ENCODE measurements at places on chromosomes 2 and 18.
A peak's percentile ranks its signal among the peaks of the same experiment; 100 is the strongest.

GRCh38 chr18:28183418-28184078 is 6.6 kb upstream of the CDH2 start:
- peak; percentile 15 for DNase-seq

DNA sequence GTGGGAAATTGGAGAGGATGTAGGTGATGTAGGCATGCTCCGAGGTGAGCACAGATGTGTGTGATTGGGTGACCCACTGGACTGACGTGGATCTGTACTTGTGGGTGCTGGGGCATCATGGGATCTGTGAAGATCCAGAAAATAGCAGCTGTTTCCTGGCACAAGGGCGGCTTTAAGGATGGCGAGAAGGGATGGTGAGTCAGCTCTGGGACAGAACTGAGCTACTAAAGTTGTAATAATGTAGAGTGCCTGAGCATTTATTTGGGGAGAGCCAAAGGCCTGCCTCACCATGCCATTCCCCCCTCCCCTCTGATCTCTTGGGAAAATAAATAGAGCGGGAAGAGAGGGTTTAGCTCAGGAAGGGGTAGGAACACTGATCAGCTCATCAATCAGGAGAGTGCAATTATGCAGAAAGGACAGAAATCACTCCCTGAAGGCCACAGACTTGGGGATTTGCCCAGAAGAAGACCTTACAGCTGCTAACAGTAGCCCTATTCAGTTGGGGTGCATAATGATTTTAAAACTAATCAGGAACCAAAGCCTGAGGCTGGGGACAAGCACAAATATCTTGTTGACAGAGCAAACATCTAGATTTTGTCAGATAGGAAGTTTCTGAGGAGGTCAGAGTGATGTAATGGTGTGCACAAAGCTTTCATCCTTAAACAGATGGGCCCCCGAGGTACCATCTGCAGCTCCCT is 30.3 kb downstream of the TANC1 start:
- no peak for DNase-seq

DNA sequence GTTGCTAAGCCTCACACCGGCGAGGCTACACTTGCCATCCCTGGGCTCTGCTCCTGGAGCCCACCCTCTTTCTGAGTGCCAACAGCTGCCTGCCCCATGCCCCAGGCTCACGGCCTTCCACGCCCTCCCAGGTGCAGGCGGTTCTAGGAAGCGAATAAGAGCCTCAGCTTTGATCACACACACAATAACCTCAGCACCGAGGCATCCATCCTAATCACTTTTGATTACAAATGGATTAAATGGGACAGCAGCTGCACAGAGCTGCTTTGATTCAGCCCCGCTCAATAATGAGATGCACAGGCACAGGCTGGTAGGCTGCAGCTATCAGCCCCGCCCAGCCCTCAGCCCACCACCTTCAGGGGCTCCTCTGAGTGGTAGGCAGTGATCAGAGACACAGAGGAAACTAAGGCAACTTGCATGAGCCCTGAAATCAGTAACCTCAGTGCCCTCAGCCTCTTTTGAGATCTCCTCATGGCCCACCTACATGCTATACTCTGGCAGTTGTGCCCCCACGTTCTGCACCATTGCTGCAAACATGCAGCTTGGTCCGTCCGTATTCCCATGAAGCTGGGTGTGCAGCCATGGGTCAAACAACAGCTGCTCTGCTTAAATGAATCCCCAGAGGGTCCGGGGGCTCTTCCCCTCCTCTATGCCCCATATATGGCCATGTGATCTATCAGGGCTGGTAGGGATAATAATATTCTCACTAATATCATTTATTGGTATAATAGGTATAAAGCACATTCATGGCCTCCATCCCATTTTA is 171.4 kb downstream of the SETBP1 start:
- DNase-seq, result no peak

GRCh38 chr2:234392041-234392615 is 104.8 kb downstream of the ARL4C start:
- DNase-seq, result no peak

DNA sequence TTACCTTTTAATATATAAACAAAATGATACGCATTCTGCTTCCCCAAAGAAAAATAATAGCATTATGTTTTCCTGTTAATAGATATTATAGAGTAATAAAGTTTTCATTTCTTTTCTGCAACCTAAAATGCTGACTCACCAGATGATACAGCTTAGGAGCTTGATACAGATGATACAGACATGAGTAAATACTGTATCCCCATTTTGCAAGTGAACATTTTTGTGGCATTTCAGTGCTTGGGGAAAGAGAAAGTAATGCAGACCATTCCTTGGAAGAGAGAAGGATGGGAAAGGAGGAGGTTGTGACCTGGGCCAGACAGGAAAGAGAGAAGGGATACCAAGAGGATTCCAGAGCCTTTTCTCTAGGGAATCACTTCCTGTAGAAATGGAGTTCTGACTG is 97.5 kb upstream of the FSHR start:
- no peak for DNase-seq

GRCh38 chr2:137948894-137949293 is 15.4 kb upstream of the HNMT start:
- peak; percentile 25 for DNase-seq

DNA sequence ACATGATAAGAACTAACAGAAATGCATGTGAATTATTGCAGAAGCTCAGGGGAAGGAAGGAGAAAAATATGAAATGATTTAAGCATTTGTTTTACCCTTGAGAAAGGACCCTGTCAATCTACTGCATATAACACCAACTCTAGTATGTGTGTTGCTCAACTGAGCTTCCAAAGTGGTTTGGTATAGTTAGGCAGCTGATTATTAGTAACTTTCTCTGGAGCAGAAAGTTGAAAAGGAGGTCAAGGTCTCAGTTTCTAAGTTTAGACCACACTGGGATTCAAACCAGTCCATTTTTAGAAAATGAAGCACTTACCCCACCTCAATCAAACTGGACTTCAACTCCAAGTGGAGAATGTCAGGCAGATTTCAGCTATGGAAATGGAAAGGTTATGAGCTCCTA is 123.3 kb upstream of the CDC42EP3 start:
- DNase-seq, result no peak

DNA sequence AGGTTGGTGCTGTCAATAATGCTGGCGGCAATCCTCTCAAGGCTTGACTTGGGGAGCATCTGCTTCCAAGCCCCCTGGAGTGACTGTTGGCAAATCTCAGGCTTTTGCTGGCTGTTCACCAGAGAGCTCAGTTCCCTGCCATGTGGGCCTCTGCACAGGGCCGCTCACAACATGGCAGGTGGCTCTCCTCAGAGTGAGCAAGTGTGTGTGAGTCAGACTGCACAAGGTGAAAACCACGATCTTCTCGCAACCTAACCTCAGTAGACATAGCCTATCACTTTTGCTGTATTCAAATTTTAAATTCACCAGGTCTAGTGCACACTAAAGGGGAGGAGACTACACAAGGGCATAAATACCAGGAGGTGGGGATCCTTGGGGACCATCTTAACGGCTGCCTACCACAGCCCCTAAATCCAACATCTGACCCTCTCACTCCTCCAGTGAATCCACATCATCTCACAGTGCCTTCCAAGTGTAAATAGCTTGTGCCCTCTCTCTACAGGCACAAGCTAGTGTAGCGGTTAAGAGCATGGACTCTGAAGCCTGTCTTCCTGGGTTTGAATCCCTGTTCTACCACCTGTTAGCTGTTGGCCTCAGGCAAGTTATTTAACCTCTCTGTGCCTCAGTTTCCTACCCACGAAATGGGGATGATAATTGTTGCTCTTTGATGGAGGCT is 187.7 kb upstream of the CXCR4 start:
- DNase-seq, result no peak

DNA sequence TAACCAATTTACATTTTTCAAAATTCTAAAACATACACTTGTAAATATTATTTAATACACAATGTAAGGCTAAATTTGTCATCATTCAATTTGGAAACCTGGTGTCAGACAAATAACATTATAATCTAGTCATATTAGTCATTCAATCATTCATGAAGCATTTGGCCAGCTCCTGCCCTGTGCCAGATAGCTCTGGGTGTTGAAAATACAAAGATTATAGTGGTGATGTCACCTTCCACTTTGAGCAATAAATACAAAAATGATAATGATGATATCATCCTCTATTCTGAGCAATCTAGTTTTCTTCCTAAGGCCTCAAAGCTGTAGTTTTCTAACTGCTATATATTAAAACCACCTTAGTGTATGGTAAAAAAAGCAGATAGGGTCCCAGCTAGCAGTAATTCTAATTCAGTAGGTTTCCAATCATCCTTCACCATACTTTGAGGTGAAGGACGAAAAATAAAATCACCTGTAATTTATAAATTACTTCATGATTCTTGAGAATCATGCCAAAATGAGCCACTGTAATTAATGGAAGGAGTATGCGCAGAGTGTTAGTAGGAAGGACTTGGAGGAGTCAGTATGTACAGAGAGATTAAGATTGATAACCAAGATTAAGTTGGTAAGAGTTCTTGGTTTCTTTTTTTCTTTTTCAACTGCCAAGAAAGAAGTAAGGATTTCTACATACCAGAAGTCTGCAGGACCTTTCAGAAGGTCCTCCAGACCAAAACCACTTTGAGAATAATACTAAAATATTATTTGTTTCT is 23.2 kb downstream of the MEMO1 start:
- DNase-seq, result no peak

DNA sequence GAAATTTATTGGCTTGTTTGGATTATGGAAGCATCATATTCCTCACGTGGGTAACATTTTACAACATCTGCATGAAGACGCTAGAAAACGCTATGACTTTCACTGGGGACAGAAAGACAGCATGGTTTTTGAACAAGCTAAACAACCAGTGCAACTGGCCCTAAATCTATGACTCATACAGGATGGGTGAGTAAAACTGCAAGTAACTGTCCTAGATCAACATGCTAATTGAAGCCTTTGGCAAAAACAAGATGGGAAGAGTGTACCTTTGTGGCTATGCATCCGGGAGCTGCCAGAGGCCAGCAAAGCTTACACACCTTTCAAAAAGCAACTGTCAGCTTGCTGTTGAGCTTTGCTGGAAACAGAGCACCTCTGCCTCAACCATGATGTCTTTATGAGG is 1096.0 kb upstream of the DDX18 start:
- no peak for DNase-seq

GRCh38 chr18:23584019-23584983 is 2.0 kb downstream of the NPC1 start:
- DNase-seq, result no peak

- DNase-seq, result peak; percentile 33
Observed at GRCh38 chr2:229431327-229431954, 160.4 kb upstream of the PID1 start.

DNA sequence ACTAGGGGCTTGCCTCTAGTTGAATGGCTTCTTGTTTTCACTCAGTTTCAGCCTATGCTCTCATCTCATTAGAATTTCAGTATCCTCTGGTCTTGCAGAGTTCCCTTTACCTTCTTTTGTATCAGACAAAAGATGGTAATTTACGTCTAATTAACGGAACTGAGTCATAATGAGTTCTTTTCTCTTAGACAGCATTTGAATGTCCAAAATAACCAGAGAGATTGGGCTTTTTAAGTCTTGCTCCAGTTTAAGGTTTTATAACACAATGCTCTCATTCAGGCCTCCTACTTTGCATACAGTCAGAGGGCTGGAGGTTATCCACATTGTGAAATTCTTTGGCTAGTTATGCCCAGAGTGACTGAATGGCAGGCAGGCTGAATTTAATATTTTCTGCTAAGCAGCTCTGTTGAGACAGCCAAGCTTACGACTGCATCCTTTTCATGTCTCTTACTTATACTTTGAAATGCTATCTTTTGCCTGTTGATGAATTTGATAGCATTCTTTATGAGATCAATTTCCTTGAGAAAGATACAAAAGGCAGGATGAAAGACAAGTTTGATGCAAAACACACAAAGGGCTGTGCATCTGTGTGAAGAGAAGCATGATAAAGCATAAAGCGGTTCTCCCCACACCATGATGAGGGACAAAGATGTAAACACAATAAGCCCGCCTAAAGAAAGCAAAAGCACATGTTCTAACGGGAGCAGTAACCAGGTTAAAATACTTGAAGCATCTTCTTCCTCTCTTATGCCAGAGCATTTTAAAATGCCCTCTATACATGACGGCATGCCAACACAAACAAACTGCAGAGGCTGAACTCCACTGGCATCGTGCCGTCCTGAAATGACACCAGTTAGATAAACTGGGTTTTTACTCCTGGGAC is 90.0 kb downstream of the CDH2 start:
- DNase-seq, result no peak

- peak; percentile 38 for DNase-seq
Observed at GRCh38 chr2:231883468-231883881, 42.7 kb downstream of the NPPC start.

GRCh38 chr2:124480958-124481357 is 455.9 kb downstream of the CNTNAP5 start:
- DNase-seq, result no peak

DNA sequence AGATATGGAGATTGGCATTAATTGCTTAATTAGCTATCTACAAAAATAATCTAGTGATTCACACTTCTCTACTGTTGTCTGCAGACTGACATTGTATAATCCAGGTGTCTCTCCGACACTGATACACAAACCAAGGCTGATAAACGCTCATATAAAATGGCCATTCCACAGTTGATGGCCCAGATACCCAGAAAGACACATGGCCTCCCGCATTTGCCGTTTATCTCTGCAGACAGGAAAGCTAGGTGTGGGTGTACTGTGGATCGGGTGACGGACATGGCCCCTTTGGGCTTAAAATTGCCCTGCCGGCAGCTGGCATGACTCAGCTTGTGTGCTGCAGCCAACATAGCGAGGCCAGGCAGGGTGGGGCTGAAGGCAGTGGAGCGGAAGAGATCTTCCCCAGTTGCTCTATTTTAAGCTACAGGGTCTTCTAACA is 18.5 kb downstream of the PMAIP1 start:
- peak; percentile 65 for DNase-seq

GRCh38 chr2:207796585-207797350 is 27.1 kb upstream of the FZD5 start:
- no peak for DNase-seq

DNA sequence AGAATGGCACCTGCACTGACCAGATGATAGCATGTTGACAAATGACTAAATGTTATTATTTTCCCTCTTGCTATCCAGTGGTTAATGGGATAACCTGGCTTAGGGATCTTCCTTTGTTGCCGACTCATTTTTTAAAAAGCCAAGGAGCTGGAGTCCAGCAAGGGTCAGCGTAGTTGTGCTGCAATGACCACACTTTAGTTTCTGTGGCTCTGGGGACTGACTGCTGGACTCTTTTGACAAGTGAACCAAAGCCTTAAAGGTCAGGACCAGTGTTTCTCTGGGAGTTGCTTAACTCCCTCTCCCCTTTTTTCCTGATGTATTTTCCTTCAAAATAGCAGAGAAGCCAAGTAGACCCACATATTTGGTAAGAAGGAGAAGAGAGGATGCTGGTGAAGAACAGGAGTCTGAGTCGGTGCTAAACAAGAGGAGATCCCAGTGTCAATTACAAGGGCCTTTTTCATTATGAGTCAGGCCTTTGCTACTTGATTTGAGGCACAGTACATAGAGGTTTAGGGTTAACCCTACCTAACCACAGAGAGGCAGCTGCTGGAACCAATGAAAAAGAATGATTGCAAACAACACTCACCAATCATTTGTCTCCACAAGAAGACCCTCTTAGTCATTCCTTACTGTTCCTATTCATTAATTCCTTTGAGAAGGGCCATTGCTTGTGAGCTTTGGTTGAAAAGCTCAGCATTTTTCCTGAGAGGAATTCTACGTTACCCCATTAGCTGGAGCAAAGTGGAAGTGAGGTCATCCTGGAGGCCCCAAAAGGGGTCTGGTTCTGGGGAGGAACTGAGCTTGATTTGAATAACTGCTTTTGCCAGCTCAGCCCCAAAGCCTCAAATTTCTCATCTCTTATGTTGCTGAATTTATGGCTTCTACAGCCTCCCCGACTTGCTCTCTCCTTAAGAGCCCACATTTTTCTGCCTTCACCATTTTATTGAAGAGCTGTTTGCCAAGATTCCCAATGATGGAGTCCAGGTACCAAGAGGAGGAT is 137.6 kb upstream of the HNMT start:
- no peak for DNase-seq
